ENCODE measurements at places on chromosomes 12 and 14.

DNA sequence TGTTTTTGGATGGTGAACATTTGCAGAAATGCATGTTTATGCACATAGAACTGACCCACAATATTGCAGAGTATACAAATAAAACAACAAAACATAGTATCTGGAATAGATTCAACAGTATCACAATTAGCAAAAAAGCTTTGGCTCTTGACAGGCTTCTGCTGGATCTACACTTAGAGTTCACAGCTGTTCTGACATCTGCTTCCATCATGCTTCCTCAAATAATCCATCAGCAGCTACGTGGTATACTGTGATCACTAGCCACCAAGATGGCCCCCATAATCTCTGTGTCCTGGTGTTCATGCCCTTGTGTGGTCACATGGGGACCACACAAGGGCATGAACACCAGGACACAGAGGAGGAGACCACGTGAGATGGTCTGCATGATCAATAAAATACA lies 166.6 kb upstream of the CCDC198 start:
- no peak for DNase-seq

DNA sequence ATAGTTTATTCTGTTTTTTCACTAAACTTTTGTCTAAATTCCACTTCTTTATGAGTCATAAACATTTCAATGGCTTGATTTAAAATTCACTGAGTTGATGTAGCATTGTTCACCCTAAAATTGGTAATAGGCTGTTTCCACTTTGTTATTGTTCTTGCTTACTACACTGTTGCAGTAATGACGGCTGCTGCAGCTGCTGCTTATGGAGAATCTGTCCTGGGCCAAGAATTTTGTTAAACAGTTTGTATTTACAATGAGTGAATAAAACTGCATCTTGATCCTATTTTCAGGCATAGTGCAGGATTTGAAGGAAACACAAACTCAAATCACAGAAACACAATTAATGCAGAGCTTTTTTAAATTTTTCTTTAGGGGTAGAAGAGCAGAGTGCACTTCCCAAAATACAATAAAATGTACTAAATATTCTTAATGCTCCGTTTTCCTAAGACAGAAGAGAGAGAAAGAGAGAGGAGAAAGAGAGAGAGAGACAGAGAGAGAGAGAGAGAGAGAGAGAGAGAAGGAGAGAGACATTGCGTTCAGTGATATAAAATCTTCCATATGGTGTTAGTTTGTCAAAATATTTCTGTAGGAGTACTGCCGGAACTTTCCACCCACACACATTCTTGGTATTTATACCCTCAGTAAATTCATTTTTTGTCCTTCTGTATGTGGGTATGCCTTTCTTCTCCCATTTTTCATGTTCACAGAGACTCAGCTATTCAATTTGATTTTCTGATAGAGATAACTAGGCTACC lies 266.4 kb downstream of the LRFN5 start:
- peak; percentile 13 for DNase-seq

DNA sequence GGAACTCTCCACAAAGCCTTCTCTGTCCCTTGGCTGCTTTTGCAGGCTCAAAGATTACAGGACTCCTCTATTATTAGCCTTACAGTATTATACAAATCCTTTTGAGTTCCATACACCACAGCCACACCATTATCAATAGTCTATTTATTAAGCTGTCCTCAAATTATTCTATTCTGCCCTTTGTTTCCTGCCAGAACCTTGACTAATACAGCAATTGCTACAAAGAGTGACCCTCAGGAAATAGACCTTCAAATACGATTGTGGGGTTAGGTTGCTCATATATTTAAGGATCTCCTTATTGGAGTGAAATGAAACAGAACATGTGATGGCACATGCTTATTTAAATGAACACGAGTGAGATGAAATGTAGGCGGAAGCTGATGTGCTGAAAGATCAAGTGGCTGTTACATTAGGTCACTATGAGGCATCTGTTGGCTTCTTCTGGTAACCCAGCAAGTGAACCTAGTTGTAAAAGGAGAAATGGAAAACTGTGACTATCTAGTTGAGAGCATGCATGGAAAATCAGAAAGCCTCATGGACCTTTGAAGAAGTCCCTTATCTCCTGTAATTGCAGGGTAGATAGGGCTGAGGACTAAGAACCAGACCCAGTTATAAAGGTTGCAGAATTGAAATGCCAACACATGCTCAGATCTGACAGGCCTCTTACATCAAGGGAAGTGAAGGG lies 75.5 kb downstream of the AVPR1A start:
- no peak for DNase-seq

DNA sequence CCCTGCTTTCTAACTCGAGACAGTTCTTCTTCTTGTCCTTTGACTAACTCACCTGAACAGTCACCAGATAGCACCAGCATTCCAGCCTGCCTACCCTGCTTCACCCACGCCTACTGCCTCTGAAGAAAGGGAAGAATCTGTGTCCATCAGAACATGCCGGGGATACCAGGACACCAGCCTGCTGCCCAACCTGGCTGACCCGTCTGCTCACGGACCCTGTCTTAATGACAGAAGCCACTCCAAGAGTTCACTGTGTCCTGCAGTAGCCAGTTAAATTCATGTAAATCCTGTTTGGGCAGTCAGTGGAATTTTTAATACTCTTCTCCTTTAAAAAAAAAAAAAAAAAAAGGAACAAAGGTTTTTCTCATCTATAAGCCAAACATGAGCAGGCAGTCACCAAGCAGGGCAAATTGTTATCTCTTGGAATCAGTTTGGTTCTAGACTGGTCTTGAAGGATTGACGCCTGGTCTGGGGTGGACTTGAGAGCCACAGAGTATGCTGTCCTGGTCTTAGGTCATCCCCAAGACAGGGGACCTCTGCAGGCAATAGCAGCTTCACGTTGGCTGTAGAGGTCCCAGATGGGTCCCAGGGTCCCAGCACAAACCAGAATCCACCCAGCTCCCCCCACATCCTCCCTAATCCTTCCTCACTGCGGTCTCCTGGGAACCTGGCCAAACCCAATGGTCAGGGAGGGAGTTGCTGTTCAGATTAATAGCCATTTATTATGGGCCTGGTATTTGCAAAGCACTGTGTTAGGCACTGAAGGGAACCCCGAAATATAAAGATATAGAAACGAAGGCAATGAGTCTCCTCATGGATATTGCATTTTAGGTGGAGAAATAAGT lies 181.1 kb upstream of the HIF1A start:
- DNase-seq = peak; percentile 51

- no peak for DNase-seq
These were observed 111.8 kb upstream of the CDKN3 start for GRCh38 chr14:54285030-54285429.

DNA sequence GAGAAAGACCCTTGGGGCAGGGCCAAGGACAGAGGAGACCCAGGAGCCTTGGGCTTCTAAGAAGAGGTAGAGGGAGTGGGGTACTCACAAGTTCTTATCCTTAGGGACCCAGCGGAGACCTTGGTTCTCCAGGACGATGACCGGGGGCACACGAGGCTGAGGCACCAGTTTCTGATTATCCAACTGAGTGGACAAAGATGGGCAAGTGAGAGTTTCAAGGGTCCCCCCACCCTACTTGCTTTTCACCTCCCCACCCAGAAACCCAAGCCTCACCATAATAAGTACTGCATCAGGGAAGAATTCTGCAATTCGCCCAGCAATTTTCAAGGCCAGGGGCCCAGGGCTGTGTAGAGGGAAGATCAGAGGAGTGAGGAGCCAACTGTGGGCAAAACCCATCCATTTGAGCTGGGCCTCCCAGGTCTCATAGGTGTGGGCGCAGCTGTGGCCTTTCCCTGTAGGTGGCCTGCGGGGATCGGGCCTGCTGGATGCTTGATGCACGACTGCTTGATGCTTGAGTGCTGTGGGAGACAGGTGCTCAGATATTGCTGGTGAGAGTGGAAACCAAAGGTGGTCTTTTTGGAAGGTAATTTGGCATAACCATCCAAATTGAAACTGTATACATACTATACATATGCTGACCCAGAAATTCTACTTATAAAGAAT lies 2.0 kb downstream of the EMC9 start:
- no peak for DNase-seq

GRCh38 chr14:92650581-92651105 lies 97.8 kb downstream of the LGMN start:
- DNase-seq = no peak

DNA sequence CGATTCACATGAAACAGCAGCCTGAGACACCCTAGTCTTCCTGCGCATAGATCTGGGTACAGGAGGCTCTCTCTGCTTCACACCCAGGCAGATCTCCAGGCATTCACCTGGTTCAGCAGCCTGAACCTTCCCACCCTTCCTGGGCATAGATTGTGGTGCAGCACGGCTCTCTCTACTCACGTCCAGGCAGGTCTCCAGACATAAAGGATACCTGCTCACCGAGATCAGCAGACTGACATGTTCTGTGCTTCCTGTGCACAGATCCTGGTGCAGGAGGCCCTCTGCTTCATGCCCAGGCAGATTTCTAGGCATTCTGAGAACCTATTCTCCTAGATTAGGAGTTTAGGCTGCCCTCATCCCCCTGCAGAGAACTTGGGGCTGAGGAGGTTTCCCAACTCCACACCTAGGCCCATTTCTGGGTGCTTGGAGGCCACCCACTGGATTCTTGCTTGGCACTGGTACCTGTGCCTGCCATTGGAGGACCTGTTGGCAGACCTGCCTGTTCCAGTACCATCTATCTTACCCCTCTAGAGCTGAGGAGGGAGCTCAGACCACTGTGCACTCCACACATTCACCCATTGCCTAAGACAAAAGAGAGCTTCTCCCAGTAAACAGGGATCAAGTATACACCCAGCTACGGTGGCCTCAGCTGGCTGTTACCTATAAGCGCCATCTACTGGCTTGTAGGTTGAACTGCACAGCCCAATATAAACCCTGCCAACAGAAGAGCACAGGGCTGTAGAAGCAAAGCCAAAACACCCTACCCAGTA lies 28.0 kb upstream of the GARIN6 start:
- DNase-seq = no peak

DNA sequence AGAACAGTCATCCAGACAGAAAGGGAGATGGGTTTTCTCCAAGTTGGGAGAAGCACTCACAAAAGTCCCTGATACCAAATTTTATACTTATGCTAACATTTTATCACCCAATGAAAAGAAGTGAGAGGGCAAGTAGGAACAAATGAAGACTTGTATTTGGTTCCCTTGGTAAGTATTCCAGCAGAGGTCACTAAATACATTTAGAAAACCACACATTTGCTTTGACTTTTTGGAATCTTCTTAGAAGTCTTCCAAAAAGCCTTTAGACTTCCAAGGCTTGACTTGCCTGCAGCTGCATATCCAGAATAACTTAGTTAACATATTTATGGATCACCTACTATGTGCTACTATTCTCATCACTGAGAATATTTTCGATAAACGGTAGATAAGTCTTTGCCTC lies 3.1 kb upstream of the GYS2 start:
- DNase-seq = peak; percentile 63

GRCh38 chr12:6469609-6470374 lies 685 bp downstream of the VAMP1 start:
- DNase-seq = no peak

- peak; percentile 41 for DNase-seq
These were observed 44.8 kb downstream of the SLC17A8 start for GRCh38 chr12:100401660-100402059.

DNA sequence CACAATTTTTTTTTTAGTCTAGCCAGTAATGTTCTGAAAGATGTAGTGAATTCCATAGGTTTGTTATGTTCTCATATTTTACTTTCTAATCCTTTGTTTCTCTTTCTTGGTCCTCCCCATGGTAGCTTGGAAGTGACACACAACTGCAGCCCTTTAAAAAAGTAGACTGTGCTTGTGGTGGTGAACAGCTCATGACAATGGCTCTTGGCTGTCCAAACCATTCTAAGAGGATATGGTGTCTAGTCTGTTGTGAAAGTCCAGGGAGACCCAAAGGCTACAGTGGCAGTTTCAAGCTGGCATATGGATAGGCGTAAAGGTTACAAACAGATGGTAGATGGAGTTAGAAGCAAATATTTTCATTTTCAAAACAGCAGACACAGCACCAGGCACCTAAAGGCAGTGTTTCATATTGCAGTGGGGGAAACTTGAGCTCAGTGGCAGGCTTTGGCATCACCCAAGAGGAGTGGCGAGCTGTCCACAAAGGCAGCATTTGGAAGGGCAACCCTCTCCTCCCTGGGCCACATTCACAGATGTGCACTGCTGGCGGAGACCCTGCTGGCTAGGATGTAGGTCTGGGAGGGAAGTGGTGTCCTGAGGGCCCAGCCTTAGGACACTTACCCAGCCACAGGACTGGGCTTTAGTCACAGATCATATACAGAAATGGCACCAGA lies 102.1 kb downstream of the DYRK2 start:
- DNase-seq = no peak

DNA sequence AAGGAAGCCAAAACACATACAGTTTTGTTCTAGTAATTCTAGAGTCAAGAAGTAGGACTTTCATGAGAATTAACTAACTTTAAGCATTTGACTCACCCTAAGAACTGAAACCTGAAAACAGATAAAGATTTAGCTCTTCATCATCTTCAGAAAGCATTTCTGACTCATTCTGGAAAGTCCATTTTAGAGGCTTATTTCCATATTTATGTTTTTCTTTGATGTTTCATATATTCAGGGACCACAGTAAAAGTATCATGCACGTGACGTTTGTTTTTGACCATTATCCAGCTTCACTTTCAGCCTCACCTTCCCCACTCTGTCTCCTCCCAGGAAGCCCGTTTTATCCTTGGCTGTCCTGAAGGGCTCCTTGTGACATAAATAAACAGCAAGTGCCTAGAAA lies 79.2 kb downstream of the MDGA2 start:
- no peak for DNase-seq

DNA sequence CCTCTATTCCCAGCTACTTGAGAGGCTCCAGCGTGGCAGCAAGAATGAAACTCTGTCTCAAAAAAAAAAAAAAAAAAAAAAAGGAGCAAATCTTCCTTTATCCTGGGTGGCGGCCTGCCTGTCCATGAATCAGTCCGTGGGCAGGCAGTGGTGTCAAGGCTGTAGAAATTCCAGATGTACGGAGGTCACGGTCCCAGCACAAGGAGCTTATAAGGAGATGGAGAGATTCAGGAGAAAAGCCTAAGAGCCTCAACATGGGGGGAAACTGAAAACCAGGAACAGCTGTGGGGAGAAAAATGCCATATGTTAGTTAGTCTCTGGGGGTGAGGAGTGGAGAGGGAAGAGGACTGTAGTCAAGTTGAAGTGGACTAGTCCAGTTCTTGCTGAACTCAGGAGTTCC lies 130.5 kb upstream of the CRY1 start:
- DNase-seq = no peak

DNA sequence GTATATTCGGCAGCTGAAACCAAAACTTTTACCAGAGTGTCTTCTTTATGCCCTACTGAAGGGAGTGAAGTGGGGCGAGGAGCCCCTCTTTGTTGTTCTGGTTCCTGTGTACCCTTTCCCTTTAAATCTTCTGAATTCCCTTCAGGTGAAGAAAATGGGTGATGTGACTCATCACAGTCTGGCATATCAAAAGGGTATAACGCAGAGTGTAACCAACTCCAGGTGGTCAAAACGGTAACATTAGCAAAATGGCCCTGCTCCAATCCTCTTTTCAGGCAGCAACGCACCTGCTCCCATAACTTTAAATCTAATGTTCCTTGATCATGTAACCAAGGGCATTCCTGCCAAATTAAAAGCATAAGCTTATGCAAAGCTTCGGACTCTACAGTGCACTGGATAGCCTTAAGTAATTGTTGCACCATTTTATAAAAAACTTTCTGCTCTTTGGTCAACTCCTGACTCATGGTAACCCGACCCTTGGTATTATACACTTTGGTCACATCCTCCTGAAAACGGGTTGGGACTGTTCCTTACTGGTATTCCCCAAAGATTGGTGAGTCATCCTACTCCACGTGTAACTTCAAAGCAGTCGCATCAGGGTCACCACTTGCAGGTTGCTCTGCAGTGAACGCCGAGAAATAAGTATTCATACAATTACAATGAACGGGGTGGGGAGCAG lies 83.1 kb downstream of the KCNMB4 start:
- no peak for DNase-seq

- DNase-seq = no peak
These were observed 51.7 kb downstream of the TMEM30B start for GRCh38 chr14:61229475-61229888.

Measured in fibroblast of the aortic adventitia (primary cell).